HS-27A (cell line): ENCODE measurements at places on chromosomes 3 and 15.

- no peak for DNase-seq
Measured at GRCh38 chr3:188583341-188584161, 429.6 kb downstream of the LPP start.

DNA sequence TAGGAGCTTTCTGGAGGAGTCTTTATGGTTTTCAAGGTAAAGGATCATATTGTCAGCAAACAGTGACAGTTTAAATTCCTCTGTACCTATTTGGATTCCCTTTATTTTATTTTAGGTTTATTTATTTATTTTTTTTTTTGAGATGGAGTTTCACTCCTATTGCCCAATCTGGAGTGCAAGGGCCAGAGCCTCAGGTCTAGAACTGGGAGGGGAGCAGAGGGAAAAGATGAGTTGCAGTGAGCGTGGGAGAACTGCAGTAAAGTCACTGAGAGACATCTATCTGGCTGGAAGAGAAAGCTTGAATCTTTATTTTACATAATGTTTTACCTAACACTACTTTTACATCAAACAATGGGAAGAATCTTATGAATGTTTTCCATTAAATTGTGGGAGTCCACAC, 49.5 kb upstream of the GK5 start:
- no peak for DNase-seq

DNA sequence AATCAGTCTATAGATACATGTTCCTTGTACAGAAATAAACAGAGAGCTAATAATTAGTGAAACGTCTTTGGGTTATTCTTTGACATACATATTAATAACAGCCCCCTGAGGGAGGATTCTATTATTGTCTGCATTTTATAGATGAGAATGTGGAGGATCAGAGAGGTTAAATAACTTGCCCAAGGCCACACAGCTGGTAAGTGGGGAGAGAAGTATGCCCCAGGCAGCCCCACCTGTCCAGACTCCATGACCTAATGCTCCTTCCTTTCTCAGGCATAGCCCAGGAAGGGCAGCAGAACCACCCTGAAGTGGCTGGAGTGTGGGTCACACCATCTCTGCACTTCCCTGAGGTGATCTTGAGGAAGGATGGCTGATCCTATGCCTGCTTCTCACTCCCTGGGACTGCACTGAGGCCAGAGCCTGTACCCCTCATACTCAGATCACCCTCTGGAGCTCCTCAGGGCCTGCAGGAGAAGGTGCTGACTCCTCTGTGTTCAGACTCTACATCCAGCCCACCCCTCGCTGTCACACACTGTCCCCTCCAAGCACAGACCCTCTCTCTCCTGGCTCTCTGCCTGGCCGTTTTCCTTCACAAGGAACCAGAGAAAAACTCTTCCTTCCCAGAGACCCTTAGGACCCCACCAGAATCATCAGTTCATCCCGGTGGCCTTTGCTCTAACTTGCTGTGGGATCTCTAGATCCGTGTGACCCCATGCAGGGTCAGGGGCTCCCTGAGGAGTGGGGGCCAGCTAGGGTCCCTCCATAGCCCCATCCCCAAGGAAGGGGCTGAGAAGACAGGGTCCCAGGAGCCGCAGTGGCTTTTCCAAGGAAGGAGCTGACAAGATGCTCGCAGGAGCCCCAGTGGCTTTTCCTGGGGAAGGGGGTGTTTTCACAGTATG, 4.4 kb upstream of the HHATL start:
- DNase-seq, result no peak

DNA sequence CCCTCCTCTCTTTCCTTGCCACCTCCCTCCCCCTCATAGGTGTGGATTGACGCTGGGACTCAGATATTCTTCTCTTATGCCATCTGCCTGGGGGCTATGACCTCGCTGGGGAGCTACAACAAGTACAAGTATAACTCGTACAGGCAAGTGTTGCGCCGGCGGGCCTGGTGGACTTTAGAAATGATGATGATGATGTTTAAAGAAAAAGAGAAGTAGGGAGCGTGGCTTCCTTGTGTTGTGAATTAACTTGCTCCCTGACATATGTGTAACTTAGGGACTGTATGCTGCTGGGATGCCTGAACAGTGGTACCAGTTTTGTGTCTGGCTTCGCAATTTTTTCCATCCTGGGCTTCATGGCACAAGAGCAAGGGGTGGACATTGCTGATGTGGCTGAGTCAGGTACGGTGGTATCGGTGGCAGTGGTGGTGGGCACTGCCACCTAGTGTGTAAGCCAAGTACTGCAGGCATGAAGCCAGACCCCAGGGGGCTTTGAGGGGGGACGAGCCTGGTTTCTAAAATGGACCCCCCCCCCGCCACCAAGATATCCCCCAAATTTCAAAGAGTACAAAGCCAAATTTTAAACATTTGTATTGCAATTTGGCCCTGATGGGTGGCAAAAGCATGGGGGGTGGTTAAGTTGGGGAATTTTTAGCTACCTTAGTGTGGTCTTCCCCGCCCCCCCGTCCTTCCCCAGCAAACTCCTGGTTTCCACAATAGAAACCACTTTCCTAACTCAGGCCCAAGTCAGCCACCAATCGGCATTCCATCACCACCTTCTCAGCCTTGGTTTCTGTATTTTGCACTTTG, 65.6 kb downstream of the SLC6A6 start:
- no peak for DNase-seq

GRCh38 chr3:94098452-94098851, 35.6 kb downstream of the NSUN3 start:
- no peak for DNase-seq

GRCh38 chr15:62791694-62792093, 250.9 kb upstream of the TPM1 start:
- DNase-seq, result no peak

DNA sequence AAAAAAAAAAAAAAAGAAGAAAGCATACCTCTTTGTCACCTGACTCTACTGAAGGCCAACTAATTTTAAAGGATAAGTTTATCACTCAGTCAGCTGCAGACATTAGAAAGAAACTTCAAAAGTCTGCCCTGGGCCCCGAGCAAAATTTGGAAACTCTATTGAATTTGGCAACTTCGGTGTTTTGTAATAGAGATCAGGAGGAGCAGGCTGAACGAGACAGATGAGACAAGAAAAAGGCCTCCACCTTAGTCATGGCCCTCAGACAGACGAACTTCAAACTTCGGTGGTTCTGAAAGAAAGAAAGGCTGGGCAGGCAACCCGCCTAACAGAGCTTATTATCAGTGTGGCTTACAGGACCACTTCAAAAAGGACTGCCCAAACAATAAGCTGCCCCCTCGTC, 18.5 kb downstream of the GLDN start:
- DNase-seq, result no peak

- DNase-seq, result no peak
Measured at GRCh38 chr15:83837945-83838571, 184.1 kb downstream of the ADAMTSL3 start.

- no peak for DNase-seq
Measured at GRCh38 chr3:112627419-112627818, 13.5 kb downstream of the CCDC80 start.

- no peak for DNase-seq
Measured at GRCh38 chr3:12585970-12586369, 29.1 kb downstream of the MKRN2 start.

- DNase-seq, result no peak
Measured at GRCh38 chr3:193174140-193174539, 66.9 kb upstream of the PLAAT1 start.

DNA sequence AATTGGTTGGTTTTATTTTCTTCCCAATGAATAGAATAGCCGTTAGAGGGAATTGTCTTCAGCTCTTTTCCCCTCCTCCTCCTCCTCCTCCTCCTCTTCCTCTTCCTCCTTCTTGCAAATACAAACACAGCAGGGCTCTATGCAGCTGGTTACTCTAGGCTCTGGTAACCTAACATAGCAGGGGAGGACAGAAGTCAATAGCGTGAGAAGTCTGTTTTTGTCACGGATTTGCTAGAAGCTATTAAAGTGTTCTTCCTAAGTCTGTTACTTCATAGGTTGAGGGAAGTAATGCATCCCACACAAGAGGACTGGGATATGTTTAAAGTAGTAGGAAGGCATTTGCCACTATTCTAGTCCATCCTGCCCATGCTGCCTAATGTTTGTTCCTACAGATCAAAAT, 374.7 kb upstream of the TPRG1 start:
- DNase-seq, result no peak

DNA sequence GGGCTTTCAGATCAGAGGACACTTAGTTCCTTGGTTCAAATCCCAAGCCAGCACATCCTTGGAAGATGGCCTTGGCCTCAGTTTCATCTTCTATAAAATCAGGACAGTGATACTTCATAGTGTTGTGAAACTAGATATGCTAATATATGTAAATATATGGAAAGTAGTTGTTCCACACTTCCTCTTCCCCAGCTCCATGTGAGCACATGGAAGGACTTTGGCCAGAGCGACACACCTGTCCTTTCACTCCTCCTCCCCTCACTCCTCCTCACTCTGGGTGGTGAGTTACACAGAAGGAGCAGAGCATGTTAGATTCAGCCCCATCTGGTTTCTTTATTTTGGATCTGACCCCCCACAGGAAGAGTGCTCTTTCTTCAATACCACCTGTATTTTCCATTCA, 65.2 kb downstream of the MTHFS start:
- DNase-seq, result no peak

- DNase-seq, result no peak
Measured at GRCh38 chr3:150739877-150740645, 22.9 kb downstream of the SIAH2 start.

GRCh38 chr3:40845447-40845846, 320.7 kb downstream of the ZNF621 start:
- DNase-seq, result no peak

- no peak for DNase-seq
Measured at GRCh38 chr3:134535186-134535970, 49.5 kb downstream of the CEP63 start.

DNA sequence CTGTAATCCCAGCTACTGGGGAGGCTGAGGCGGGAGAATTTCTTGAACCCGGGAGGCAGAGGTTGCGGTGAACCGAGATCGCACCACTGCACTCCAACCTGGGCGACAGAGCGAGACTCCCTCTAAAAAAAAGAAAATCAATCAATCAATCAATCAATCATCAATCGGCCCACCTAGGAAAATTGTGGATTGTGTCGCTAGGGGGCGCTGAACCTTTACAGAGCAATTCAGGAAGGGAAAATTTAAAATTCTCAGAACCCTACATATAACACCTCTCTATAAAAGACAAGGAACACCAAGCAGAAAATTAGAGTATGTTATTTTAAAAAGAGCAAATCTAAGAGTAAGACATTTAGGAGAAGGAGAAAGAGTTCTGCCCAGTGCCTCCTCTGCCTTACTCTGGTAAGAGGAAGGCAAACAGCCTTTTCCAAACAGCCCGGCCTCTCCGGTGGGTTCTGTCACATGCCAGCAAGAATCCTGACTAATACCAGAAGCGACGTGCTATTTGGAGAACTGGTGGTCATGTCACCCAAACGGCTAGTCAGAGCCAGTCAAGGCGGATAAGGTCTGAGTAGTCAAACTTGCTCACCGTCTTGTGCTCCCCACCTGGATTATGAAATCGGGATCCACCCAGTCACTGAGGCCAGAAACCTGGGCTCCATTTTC, 22.3 kb upstream of the SMCO1 start:
- DNase-seq, result no peak

DNA sequence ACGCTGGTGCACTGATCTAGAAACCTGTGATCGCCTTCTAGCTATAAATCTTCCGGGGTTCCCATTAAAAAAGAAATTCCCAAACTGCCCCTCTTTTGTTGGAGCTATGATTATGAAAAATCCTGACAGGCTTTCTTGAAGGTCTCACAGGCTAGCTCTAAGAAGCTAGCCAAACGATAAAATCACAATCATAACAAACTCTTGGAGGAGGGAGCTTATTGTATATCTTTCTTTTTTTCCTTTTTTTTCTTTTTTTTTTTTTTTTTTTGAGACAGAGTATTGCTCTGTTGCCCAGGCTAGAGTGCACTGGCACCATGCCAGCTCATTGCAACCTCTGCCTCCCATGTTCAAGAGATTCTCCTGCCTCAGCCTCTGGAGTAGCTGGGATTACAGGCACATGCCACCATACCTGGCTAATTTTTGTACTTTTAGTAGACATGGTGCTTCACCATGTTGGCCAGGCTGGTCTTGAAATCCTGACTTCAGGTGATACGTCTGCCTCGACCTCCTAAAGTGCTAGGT, 72.0 kb downstream of the MYO1E start:
- no peak for DNase-seq

- no peak for DNase-seq
Measured at GRCh38 chr3:64023861-64024223, 548 bp upstream of the PSMD6 start.

DNA sequence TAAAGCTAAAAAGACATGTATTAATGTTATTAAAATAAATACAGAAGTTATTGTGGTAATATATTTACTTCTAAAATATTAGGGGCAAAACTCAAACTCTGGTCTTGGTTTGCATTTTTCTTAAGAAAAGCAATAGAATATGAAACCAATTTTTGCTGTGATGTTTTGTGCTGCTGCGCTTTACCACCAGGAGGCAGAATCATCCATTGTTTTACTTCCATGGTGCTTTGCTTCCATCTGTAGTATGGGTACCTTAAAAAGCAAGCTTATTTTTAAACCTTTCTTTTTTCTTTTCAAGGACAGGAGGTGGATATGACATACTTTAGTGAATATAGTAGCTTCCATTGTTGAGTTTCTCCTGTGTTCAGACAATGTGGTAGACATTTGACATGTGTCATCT, 46.6 kb upstream of the MRPL3 start:
- DNase-seq, result no peak

DNA sequence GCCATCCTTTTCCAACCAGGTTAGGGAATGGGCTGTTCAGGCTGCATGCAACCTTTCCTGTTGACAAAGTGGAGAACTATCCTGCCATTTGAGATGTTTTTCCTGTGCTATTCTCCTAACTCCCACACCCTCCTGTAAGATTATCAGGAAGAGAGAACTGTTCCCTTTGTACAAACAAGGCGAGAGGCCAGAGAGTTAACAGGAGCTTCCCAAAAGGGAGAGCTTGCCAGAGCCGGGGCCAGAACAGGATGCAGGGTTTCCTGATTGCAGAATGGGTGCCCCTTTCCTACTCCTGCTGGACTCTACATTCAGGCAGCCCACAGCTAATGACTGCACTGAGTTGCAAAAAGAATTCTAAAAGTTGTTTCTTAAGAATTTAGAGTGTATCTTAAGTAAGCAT, 17.1 kb downstream of the PML start:
- DNase-seq, result no peak

DNA sequence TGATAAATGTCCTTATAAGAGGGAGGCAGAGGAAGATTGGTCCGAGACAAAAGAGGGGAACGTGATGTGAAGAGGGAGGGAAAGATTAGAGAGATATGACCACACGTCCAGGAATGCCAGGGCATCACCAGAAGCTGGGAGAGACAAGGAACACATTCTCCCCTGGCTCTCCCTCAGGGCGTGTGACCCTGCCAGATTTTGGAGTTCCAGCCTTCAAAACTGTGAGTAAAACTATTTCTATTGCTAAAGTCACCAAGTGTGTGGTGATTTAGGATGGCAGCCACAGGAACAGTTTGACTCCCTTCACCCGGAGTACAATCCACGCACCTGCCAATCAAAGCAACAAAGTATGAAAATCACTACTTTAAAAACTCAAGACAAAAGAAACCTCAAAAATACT, 32.1 kb upstream of the TJP1 start:
- DNase-seq, result peak; percentile 48

DNA sequence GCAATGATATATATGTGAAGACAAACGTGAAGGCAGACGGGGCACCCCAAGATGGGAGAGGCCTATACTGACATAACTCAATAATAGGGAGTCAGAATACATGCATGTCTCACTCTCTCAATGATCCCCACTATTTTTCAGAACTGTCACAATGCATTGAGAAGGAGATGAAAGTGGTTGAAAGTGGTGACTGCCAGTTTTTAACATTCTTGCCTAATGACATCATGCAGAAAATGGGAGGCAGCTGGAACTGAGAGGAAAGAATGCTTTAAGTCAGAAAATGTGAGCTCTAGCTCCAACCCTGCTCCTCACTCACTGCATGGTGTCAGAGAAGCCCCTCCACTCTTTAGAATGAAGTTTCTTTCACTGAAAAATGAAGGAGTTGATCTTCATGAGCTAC, 55.3 kb upstream of the P2RY1 start:
- DNase-seq, result peak; percentile 17
